ENCODE measurements at places on chromosomes 13 and 19.
A peak's percentile ranks its signal among the peaks of the same experiment; 100 is the strongest.

DNA sequence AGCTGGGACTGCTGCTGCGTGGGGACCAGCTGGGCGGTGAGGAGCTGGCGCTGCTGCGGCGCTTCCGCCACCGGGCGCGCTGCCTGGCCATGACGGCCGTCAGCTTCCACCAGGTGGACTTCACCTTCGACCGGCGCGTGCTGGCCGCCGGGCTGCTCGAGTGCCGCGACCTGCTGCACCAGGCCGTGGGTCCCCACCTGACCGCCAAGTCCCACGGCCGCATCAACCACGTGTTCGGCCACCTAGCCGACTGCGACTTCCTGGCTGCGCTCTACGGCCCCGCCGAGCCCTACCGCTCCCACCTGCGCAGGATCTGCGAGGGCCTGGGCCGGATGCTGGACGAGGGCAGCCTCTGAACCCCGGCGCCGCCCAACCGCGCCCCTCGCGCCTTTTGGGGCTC, 12.8 kb downstream of the TNFAIP8L1 start:
- DNase-seq = no peak

GRCh38 chr13:23349161-23349897, 84.2 kb downstream of the SACS start:
- DNase-seq = no peak

GRCh38 chr19:40348961-40349507, 539 bp downstream of the PLD3 start:
- DNase-seq = peak; percentile 9

DNA sequence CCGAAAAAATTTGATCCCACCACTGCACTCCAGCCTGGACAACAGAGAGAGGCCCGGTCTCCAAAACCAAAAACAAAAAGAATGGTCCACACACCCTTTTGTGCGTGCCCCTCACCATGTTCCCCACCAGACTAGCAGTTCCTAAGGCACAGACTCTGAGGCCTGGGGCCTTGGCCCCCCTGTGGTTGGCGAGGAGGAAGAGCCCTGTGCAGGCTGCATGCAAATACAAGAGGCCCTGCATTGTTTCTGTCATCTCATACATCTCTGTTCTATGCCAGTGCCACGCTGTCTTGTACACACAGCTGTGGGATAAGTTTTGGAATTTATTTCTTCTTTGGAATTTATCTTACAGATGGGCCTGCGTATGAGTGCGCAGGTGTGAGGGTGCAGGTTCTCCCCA, 4.7 kb upstream of the YJEFN3 start:
- no peak for DNase-seq

DNA sequence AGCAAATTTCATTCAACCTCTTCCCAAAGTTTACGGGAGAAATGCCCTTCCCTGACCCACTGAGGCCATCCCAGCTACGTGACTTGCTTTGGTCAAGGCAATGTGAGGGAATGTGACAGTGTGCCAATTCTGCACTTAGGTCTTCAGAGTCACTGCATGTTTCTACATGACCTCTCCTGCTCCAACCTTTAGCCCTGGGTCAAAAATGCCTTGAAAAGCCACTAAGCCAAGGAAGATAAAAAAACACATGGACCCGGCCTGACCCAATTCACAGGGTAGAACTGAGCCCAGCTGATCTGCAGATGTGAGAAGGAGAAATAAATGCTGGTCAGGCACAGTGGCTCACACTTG, 30.0 kb downstream of the ZNRF4 start:
- no peak for DNase-seq

GRCh38 chr19:33191501-33191900, 2.6 kb upstream of the LRP3 start:
- DNase-seq = no peak

- no peak for DNase-seq
Measured at GRCh38 chr19:16373532-16373931, 48.9 kb downstream of the KLF2 start.

DNA sequence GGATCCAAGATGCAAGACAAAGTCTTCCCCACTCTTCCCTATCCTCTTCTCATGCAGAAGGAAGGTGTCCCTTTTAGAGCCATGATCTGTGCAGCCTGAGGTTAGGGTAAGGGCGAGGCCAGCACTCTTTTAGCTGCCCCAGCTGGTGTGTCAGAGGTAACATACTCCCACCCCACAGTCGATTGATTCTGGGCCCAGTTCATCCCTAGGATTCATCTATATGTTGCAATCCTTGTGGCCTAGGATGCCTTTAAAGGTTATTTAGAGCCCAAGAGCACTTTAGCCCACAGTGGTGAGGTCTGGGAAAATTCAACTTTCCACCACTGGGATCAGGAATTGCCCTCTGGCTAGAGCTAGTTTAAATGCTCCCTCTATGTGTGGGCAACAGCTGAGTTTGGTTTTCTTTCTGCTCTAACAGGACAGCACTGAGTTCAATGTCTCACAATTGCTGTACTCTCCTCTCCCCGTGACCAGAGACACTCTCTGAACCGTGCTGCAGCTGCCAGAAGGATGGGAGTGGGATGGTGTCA, 201.3 kb upstream of the SERP2 start:
- no peak for DNase-seq

GRCh38 chr13:44853641-44854040, 135.6 kb downstream of the NUFIP1 start:
- no peak for DNase-seq

DNA sequence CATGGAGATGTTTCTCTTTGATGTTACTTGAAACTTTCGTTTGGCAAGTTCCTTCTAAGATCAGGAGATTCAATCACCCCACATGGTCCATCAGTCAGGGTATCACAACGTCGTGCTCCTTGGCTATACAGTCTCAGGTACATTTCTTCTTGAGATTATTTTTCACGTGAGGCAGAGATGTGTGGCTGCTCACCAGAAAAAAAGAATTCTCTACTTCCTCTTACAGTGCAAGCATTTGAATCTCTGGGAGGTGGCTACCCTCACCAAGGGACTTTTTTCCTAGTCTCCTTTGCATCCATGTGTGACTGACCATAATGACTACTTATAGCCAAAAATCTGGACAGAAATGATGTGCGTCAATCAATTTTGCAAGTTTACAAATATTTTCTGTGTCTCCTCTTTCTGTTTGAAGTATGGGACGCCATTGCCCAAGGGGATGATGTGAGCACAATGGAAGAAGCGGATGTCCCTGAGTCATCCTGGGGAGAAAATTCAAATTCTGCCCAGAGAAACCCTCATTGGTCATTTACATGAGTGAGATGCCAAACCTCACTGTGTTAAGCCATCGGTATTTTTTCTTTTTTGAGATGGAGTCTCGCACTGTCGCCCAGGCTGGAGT, 8.6 kb upstream of the LAIR2 start:
- no peak for DNase-seq
